Activated T-cell treated with anti-CD3 and anti-CD28 coated beads, Interleukin-2, amount 50 U/mL, for 24 hours (primary cell): ENCODE measurements at places on chromosomes 12 and 14.

GRCh38 chr14:34713681-34714319 is 593 bp downstream of the CFL2 start:
- peak; percentile 58 for DNase-seq

- no peak for DNase-seq
These were observed 593.0 kb downstream of the VRK1 start for GRCh38 chr14:97390096-97390724.

GRCh38 chr14:90523544-90523943 is 126.7 kb downstream of the CALM1 start:
- DNase-seq = no peak

DNA sequence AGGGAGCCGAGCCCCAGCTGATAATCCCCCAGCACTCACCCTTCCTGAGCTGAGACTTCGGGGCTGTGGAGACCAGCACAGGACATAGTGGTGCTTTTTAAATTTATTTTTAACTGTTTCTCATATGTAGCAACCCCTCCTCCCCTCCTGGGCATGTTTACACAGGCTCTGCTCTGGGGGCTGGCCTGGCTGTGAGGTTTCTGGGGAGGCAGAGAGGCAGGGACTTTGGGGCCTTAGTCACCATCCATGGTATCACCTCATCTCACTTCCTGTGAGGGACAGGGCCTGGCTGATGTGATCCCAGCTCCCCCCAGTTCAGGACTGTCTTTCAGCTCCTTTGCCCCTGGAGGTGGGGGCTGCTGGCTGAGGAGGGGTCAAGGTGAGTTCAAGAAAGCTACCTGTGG is 20.4 kb downstream of the VASH1 start:
- DNase-seq = no peak

- DNase-seq = no peak
These were observed 641.7 kb upstream of the TMEM132C start for GRCh38 chr12:127625176-127625771.

DNA sequence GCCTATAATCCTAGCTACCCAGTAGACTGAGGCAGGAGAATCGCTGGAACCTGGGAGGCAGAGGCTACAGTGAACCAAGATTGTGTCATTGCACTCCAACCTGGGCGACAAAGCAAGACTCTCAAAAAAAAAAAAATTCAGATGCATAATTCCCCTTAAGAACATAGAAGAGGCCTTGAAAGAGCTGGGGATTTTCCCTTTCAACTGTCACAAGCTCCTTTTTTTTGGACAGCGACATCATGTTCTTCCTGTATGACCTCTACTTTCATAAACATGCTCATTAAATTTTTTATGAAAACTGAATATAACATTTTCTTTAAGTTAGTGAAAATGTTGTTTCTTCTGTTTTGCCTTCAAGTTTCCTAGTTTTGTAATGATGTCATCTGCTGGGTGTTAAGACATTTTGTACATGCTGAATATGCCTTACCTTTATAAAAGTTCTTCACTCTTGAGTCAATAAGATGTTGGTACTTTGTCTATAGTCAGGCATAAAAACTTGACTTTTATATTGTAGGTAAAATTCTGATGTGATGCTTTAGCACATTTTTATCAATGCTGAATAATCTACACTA is 76.0 kb downstream of the PTHLH start:
- no peak for DNase-seq

DNA sequence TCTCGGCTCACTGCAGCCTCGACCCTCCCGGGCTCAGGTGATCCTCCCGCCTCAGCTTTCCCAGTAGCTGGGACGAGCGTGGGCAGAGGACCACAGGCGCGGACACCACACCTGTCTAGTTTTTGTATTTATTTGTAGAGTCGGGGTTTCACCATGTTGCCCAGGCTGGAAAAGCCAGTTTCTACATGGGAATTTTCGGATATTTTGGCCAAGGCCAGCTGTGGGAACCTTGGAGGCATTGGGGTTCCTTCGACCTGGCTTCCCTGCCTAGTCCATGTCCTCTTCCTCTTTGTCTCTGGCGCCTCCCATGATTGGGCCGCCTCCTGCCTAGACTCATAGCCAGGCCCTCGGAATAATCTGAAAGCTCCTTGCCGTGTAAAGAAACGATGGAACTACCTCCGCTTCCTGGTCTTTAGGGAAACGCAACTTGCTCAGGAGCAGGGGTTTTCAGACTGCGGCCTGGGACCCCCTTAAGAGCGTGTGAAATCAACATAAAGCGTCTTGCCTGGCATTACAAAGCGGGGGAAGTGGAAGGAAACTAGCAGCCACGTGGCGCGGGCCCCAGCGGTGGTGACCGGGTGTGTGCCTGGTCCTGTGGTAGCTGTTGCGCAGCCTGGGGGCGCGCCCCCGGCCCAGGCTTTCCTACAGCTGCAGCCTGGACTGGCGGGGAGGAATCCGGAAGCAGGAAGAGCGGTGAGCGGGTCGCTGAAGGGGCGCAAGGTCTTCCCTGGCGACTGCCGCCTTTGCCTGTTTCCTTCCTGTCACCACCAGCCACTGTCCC is 1.4 kb upstream of the HSP90AA1 start:
- peak; percentile 83 for DNase-seq

DNA sequence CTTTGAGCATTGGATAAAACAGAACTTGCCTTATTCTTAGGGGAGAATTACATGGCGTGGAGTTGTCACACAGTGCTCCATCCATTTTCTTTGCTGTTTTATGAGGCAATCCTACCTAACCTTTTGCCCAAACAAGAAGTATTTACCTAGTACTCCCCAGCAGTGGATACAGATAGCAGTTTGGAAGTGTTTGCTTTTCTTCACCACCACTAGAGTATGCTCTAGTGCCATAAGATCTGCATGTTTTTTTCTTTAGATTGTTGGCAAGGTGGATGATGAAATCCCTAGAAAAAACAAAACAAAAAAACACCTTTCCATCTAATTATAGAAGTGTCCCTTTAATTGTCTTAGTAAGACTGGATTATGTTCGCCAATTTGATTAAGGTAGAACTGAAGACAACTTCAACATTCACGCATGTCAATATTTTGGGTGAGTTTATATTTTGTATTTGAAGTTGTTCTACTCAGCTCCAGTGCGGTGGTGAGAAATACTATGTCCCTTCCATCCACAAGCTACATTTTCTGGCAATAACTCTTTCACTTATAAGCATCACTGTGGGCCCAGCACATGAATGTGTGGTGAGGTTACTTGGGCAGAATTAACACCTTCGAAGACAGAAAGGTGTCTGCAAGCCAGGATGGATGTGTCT is 23.6 kb upstream of the TMEM260 start:
- no peak for DNase-seq

DNA sequence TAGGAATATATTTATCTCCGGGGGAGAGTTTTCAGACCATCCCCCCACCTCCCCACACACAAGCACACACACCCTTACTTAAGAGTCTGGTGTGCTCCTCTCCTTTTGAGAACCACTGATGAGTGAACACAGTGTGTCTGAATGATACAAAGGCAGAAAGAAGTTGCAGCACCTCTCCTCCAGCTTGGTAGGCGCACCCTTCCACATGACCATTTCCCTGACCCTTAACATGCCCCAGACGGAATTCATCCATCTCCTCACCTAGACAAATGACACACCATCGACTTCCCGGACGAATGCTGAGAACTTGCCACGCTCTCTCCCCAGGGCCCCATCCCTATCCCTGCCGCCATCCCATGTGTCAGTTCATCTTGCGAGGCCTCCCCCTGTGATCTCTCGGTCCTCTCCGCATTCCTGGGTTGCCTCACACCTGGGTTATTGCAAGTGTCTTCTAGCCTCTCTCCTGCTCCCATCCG is 3.9 kb downstream of the TNFRSF1A start:
- DNase-seq = no peak

DNA sequence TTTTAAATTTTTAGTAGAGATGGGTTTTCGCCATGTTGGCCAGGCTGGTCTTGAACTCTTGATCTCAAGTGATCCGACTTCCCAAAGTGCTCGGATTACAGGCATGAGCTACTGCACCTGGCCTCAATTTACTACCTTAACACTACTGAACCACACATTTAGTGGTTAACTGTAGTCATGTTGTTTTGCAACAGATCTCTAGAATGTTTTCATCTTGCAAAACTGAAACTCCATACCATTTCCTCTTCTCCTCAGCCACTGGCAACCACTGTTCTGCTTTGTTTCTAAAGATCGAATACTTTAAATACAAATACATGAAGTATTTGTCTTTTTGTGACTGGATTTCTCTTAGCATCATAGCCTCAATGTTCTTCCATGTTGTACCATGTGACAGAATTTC is 15.4 kb upstream of the SMCO2 start:
- DNase-seq = no peak

GRCh38 chr12:88067301-88067700 is 38.1 kb upstream of the C12orf50 start:
- DNase-seq = no peak

- no peak for DNase-seq
These were observed 663 bp downstream of the WASHC3 start for GRCh38 chr12:102061096-102061559.

DNA sequence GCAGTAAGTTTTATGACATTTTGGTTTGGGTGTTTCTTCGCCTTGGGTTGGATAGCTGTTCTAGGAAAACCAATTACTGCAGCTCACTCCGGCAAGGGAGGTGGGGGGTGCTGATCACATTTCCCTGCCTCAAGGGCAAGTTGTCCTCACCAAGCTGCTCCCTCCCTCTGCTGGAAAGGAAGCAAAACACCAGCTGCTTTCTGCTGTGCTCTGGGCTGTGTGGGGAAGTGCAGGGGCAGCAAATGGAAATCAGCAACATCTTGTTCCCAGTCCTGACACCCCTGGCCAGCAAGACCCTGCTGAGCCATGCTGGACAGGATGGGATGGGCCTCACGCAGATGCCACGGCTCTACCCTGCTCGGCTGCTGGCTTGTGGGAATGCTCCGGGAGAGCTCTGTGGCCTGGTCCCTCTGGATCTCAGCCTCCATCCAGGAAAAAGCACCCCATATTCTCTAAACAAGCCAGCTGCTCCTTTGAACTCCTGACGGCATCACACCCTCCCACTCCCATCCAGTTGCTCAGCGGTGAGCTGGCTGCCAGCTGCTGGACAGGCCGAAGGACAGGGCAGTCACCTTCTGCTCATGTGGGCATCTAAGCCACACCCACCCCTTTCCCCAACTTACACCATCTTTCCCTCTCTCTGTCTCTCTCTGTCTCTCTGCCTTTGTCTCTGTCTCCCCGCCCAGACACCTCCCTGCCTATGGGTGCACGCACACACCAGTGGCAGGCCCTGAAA is 52.4 kb upstream of the EIF5 start:
- DNase-seq = no peak

DNA sequence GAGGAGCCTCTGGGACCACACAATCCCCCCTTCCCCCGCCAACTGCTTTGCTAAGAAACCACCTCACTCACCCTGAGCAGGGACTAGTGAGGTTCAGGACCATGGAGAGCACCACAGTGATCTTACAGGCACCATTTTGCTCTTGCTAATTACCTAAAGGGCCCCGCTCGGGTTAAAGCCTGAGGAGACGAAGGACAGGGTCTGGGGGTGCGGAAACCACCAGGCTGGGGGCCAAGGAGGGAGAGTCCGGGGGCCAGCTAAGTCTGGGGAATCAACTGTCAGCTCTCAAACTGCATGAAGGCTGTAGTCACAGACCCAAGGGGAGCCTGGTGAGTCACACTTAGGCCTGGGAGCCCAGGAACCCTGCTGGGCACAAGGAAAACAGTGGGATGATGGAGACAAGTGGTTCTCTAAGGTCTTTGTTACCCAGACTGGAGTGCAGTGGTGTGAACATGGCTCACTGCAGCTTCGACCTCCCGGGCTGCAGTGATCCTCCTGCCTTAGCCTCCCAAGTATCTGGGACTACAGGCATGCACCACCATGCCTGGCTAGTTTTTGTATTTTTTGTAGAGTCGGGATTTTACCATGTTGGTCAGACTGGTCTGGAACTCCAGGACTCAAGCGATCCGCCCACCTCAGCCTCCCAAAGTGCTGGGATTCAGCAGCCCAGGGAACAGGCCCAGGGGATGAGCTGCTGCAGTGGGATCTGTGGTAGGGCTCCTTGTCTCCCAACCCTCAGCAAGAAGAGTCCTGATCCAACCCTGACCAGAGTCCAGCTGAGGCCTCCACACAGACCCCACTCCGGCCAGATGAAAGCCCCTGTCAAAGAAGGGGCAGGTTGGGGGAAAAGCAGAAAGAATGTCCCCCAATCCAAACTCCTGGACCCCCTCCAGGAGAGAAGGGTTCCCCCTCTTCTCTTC is 98.8 kb downstream of the CALM1 start:
- DNase-seq = no peak

DNA sequence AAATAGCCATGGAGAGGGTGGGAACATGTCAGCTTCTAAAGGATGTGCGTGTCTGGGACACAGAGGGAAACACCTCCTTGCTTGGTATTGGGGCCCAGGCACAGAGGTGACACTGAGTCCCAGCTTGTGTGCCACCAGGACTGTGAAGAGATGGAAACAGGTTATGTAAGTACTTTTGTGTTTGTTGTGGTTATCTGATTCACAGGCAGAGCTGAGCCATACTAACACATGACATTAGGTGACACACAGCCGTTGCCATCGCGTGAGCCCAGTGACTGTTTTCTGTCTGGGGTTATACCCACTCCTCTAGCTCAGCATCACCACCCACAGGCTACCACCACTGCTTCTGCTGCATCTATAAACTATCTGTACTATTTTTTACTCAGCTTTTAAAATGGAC is 12.1 kb upstream of the FLVCR2 start:
- DNase-seq = peak; percentile 82

DNA sequence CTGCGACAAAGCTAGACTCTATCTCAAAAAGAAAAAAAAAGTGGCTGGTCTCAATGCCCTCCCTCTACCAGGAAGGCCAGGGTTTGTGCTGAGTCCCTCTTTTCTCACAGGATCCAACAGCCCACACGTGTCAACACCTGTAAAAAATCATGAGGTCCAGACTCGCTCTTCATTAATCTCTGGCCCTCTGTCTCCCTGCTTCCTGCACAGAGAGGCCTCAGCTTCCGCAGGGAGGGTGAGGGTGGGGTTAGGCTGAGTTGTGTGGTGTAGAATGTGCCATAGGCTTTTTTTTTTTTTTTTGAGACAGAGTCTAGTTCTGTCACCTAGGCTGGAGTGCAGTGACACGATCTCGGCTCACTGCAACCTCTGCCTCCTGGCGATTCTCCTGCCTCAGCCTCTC is 6.1 kb downstream of the CFAP73 start:
- no peak for DNase-seq

- DNase-seq = no peak
These were observed 343.7 kb downstream of the CACNA1C start for GRCh38 chr12:2396448-2396871.

- no peak for DNase-seq
These were observed 26.5 kb upstream of the JDP2 start for GRCh38 chr14:75401361-75401760.
